ENCODE measurements at places on chromosomes 6 and 20.
A peak's percentile ranks its signal among the peaks of the same experiment; 100 is the strongest.

DNA sequence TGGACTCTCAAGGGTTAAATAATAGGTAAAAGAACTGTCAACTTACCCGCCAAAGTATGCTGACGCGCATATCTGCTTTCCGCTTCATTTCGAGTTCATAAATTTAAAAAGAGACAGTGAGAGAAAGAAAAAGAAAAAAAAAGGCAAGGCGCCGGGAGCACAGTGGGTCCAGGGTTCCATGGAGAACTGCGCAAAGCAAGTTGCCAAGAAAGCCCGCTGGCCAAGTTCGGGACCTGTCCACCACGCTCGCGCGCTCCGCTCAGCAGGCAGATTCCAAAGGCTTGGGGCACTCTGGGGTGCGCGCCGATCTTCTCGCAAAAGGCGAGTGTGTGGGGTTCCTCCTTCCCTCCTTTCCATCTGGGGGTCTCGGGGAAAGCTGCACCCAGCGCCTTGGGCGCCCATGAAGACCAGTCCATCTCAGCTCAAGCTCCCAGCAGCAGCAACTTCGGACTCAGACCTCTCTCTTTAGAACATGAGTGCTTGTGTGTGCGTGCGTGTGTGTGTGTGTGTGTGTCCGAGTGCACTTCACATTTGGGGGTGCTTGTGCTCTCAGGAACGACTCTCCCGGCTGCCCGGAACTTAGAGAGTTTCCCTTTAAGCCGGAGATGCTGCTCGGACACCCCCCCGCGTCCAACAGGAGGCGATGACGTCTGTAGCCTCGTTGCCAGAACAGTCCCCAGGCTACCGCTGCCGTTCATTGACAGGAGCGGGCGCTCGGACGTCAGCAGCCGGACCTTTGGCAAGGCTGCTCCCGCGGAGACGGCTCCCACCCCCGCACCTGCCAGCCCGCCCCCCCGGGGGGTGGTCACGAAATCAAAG lies 180.0 kb downstream of the TBXT start:
- DNase-seq = no peak

DNA sequence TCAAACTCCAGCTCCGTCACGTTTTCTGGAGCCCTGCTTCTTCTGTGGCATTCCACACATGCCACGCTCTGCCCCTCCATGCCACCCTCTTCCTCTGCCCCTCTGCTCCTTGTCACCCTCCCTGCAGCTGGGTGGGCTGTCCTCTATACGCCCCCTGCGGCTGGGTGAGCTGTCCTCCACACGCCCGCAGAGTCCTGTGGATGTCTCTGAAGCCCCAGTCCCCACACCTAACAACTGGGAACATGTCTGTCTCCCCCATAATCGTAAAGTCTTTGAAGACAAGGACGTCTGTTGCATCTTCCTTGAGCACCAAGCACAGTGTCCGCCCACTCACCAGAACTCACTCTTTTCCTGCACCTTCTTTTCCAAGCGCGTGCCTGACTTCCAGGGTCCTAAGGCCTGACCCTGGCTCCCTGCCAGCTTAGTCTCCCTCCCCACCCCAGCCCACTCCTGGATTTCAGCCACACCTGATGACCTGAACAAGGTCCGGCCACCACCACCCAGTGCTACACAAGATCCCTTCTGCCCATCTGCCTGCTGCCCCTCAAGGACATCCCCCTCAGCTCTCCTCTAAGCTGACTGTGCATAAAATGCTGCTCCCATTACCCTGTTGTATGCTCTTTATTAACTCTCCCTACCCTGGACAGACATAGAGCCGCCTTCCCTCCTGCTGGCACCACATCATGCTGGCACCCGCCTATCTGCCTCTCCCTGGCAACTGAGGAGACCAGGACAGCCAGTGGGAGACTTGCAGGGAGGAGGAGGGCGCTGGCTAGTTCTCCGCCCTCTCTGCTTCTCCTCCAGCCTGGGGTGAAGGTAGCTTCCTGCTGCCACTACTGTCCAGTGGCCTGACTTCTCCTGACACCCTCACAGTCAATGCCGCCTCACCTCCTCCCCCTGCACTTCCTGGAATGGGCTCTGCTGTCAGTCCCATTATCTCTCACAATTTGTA lies 10.7 kb upstream of the PRR18 start:
- no peak for DNase-seq

DNA sequence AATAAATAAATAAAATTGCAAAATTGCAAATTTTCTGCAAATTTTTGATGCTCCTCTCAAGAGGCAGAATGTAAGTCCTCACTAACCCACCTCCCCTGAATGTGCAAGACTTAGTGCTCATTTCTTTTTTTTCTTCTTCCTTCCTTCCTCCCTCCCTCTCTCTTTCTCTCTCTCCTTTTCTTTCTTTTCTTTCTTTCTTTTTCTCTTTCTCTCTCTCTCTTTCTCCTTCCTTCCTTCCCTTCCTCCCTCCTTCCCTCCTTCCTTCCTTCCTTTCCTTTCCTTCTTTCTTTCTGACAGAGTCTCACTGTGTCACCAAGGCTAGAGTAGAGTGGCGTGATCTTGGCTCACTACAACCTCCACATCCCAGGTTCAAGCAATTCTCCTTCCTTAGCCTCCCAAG lies 60.1 kb downstream of the ZNF217 start:
- no peak for DNase-seq

DNA sequence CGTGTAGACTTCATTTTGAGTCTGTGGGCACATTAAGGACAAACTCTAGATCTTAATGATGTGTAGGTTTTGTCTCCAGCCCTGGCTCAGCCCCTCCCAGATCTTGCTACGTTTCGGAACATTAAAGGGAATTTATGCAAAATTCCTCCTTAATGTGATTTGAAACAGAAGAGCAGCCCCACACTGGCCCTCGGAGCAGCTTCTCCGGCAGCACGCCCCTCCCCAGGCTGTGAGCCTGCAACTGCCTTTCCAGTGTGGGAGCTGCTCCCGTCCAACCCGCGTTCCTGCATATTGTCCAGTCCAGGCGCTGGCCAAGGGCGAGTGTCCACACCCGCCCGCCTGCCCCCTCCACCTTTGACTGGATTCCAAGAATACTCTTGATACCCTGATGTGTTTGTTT lies 257.2 kb downstream of the TAF4 start:
- no peak for DNase-seq

GRCh38 chr6:170429450-170429849 lies 122.9 kb downstream of the FAM120B start:
- DNase-seq = no peak

GRCh38 chr6:100730001-100730980 lies 150.8 kb downstream of the ASCC3 start:
- DNase-seq = no peak

- DNase-seq = no peak
These were observed 512.5 kb downstream of the BCKDHB start for GRCh38 chr6:80618953-80619352.

DNA sequence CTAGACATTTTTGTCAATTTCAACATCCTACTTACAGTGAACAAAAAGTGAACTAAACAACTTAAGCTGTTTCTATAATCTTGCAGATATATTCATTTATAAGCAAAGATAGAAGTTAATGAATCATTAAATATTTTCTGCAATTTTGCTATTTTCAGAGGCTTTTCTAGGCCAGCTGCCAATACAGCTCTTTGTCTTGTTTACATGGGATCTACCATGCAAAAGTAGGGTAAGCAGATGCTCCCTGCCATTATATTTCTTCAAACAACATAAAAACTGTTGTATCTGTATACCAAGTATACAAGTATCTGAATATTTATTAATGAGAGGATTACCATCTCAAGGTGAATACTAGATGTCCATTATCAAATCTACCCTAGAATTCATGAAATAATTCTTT lies 15.4 kb downstream of the PNISR start:
- DNase-seq = no peak

DNA sequence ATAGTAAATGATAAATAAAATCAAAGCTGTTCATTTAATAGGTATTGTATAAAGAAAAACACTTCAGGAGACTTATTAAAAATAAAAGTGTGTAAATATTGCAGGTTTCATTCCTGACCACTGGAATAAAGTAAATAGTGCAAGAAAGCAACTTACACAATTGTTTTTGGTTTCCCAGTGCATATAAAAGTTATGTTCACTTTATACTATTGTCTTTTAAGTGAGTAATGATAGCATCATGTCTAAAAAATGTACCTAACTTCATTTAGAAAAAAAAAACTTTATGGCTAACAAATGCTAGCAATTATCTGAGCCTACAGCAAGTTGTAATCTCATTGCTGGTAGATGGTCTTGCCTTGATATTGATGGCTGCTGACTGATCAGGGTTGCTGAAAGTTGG lies 726.6 kb upstream of the POU3F2 start:
- DNase-seq = no peak

DNA sequence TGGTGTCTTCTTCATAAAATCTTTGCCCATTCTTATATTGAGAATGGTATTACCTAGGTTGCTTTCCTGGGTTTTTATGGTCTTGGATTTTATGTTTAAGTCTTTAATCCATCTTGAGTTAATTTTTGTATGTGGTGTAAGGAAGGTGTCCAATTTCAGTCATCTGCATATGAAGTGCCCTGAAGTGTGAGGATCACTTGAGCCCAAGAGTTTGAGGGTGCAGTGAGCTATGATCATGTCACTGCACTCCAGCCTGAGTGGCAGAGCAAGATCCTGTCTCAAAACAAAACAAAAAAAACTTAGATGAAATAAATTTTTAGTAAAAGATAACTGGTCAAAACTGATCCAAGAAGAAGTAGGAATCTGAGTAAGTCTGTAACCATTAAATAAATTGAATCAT lies 215.4 kb downstream of the TBC1D7 start:
- DNase-seq = no peak

DNA sequence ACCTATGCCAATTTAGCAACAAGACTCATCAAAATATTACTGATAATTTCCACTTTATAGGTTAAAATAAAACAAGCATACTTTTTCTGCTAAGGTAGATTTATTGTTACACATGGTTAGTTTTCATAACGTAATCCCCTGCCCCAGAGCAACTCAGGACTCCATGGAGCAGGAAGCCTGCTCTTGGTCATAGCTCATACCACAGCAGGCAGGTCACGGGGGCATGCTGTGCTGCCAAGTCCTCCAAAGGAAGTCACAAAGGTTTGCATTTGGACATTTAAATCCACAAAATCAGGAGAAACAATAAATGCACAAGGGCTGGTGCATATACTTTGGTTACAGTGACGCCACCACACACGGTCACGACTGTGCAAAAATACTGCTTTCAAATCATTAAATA lies 12.5 kb downstream of the GZF1 start:
- no peak for DNase-seq

- DNase-seq = peak; percentile 23
These were observed 950 bp downstream of the KCTD20 start for GRCh38 chr6:36443471-36444428.

DNA sequence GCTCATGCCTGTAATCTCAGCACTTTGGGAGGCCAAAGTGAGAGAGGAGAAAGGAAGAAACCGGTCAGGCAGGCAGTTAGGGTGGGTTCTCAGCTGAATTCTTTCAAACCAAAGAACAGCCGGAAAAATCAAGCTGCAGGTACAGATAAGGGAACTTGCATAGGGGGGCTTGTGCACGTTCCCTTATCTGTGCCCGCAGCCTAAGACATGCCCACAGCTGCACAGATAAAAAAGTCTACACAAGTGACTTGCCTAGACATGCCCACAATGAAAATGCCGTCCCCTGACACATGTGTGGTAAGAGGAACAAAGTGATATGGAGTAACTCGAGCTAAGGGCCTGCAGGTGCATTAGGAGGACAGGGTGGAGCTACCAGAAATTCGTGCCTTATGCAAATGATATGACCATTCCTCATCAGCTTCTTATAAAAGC lies 175.8 kb upstream of the SALL4 start:
- no peak for DNase-seq

- DNase-seq = no peak
These were observed 4.6 kb downstream of the MDC1 start for GRCh38 chr6:30712441-30712945.

GRCh38 chr20:15831201-15831600 lies 742.0 kb downstream of the KIF16B start:
- no peak for DNase-seq

GRCh38 chr6:108531332-108531731 lies 29.4 kb upstream of the FOXO3 start:
- DNase-seq = no peak

- no peak for DNase-seq
These were observed 117.8 kb upstream of the FOXO3 start for GRCh38 chr6:108442770-108443520.

DNA sequence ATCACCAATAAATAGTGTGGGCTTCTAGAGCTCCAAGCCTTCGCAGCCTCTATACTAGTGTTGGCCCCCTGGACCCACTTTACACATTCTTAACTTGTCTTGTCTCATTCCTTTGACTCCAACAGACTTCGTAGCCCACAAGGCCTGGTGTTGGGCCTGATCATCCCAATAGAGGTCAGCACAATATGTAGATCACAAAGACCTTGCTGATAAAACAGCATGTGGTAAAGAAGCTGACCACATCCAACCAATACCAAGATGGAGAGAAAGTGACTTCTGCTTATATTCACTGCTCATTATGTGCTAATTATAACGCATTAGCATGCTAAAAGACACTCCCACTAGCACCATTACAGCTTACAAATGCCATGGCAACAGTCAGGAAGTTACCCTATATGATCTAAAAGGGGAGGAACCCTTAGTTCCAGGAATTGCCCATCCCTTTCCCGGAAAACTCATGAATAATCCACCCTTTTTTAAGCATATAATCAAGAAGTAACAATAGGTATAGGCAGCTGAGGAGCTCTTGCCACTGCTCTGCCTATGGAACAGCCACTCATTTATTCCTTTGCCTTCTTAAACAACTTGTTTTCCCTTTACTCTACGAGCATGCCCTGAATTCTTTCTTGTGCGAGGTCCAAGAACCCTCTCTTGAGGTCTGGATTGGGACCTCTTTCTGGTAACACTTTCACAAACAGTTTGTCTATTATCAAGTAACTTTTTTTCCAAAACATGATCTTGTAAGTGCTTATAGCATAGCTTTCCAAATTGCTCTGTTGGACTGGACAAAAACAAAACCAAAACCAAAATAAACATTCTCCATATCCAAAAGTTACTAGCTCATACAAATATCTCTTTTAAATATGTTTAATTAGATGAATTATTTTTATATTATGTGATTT lies 54.6 kb upstream of the ECHDC1 start:
- DNase-seq = no peak

DNA sequence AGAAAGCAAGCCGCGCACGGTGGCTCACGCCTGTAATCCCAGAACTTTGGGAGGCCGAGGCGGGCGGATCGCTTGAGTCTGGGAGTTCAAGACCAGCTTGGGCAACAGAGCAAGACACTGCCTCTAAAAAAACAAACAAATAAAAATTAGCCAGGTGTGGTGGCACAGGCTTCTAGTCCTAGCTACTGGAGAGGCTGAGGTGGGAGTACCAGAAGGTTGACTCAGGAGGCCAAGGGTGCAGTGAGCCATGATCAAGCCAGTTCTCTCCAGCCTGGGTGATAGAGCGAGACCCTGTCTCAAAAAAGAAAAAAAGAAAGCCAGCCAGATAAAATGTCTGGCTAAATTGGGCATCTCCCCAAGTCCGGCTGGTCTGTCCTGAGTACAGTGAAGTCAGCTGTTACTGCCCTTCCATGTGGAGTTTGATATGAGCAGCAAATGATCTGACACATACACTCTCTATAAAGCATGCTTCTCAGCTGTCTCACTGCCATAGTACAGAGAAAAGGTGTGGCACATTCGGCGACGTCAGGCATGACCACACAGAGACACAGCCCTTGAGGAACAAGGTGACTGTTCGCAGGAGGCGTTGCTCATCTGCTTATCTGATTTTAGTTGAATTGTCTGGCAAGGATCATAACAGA lies 13.0 kb downstream of the CD83 start:
- no peak for DNase-seq
